NCI-H345 (cell line): ENCODE measurements at places on chromosomes 6 and 20.

DNA sequence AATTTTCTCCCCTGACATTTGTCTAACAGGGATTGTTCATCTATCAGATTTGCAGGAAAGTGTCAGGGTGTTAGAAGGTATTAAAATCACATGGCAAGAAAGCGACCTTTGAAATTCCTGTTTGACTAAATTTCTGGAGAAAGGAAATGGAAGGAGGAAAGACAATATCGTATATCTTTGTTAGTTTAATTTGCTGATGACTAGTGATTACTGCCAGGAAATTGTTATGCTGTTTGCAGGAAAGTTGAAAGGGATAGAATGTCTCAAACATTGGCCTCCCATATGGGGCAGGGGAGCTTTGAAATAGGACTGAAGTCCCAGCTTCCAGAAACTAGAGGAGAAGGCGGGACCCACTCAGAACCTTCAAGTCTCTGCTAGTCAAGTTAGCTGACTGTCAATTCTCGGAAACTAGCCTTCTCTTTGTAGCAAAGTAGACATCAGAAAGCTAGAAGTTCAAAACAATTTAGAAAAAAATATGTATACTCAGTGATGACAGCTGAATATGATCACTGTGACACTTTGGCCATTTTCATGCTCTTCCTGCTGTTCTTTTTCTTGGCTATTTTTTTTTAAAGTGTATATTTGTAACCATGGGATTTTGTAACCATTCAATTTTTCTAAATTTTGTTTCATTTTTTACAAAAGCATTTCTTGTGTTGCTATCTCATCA, 53.4 kb upstream of the RALGAPA2 start:
- DNase-seq, result no peak

DNA sequence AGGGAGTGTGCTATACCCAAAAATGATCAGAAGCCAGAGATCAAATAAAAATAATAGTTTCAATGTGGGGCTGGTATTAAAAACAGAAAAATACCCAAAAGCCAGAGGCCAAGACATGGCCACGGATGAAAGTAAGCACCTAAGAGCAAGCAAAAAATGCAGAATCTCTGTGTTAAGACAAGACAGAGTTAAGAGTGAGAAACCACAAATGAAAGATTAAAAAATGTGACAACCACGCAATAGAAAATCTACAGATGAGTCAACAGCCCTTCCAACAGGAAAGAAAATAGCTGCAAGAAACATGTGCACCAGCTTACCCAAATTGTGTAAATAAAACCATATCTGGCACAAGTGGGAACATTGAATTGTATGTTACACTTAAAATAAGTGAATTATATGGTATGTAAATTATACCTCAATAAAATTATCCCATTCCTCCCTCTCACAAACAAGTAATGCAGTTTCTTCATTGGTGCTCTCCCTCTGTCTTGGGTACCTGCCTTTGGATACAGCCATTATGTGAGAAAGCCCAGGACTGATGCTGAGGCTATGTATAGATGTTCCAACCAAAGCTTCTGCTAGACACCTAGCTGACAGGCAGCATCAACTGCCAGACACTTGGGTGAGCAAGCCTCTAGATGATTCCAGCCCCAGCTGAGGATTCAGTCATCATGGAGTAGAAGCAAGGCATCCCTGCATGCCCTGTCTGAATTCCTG, 55.3 kb upstream of the UFL1 start:
- no peak for DNase-seq

DNA sequence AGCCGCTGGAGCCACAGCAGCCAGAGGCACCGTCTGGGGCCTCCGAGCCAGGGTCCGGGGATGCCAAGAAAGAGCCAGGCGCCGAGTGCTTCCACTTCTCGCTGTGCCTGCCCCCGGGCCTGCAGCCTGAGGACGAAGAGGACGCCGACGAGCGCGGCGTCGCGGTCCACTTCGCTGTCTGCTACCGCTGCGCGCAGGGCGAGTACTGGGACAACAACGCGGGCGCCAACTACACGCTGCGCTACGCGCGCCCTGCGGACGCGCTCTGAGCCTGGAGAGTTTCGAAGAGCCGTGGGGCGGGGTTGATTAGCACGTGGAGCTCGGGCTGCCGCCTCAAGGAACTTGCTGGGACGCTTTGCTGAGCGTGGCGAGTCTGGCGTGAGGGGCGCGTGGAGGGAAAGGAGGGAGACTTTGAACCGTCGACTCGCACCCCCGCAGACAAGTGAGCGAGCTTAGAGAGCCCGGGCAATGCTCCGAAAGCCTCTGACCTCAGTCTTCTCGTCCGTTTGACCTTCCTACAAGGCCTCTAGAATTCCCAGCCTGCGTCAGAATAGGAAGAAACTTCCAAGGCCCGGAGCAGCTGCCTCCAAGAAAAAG, 1.3 kb downstream of the PPP1R3G start:
- DNase-seq, result no peak

- no peak for DNase-seq
These were observed 475 bp upstream of the TMEM181 start for GRCh38 chr6:158559338-158559894.

DNA sequence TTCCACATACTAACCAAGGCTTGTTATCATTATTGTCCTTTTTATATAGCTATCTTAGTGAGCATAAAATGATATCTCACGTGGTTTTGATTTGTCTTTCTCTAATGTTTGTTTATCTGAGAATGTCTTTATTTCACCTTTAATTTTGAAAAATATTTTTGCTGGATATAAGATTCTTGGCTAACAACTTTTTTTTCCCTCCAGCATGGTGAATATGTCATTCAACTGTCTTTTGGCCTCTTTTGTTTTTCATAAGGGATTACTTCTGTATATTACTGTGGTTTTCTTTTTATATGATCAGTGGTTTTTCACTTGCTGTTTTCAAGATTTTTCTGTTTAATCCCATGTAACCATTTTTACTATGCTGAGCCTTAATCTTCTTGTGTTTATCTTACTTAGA, 141.0 kb downstream of the GRM1 start:
- no peak for DNase-seq

DNA sequence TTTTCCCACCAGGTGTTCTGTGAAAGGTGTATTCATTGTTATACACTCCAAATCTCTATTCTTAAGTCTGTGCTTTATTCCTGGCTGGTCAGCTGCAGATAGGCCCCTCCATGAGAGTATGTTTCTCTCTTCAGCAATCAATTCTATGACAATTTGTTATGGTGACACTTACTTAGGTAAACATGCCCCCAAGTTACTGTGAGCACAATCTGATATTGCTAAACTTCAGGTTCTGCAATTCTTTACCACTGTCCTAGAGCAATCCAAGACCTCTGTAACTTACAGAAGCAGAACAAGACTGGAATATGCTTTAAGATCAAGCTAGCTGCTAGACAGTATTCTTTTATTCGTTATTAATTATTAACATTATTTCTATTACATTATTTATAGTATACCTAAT, 391.9 kb downstream of the FRK start:
- no peak for DNase-seq

GRCh38 chr20:49646126-49646525, 67.6 kb downstream of the B4GALT5 start:
- no peak for DNase-seq

- peak; percentile 31 for DNase-seq
These were observed 189.5 kb upstream of the SLC24A3 start for GRCh38 chr20:19022791-19023448.
